Effector memory CD4-positive, alpha-beta T cell (primary cell): ENCODE measurements at places on chromosomes 1 and 21.

GRCh38 chr1:46446646-46447498 lies 42.8 kb upstream of the DMBX1 start:
- peak; percentile 30 for DNase-seq

DNA sequence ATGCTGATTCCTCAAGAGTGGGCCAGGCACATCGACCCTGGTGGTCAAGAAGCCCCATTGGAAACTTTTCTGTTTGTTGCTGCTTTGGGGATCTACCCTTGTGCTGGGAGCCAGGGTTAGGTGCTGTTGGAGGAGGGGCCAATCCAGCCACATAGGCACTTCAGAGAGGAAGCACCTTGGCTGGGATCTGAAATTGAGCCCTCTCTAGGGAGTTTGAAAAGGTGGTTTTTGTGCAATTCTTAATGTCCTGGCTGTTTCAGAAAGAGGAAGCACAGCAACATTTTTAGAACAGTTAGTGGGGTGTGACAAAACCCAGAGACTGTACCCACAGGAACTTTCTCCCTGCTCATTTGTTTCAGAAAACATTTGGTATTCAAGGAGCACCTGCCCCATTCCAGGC lies 17.2 kb upstream of the BEND5 start:
- no peak for DNase-seq

DNA sequence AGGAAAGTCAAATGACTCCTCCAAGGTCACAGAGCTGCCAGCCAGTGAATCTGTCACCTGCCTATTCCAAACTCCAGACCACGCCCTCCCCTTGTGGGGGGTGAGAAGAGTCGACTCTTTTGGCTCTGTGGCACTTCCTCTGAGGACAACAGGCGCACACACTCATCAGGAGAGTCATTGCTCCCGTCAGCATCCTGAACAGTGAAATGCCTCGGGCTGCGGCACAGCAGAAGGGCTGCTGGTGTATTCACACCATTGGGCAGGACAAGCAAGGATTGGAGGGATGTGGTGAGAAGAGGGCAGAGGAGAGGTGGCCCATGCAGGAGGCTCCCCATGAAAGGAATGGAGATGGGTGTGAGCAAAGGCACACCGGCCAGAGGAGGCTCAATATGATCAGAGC lies 239.0 kb downstream of the TOMM20 start:
- no peak for DNase-seq

- no peak for DNase-seq
Observed at GRCh38 chr1:184800876-184801275, 46.2 kb upstream of the EDEM3 start.

- peak; percentile 58 for DNase-seq
Observed at GRCh38 chr1:204446413-204447111, 34.9 kb upstream of the PPP1R15B start.

DNA sequence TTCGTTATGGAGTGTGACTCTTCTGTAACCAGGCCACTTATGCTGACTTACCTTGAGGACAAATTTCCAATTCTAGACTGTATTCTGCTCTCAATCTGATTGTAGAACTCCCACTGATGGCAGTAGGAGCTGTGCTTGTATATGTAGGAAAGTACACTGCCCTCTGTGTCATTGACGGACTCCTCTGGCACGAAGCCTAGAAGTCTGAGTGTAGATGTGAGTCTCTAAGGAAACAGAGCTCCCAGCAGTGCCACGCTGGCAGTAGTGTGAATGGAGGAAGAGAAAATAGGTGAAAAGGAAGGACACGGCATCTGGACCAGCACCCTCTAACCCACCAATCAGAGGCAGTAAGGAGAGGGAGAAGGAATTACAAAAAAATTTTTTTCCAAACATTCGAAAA lies 130.4 kb upstream of the ADGRL2 start:
- no peak for DNase-seq

DNA sequence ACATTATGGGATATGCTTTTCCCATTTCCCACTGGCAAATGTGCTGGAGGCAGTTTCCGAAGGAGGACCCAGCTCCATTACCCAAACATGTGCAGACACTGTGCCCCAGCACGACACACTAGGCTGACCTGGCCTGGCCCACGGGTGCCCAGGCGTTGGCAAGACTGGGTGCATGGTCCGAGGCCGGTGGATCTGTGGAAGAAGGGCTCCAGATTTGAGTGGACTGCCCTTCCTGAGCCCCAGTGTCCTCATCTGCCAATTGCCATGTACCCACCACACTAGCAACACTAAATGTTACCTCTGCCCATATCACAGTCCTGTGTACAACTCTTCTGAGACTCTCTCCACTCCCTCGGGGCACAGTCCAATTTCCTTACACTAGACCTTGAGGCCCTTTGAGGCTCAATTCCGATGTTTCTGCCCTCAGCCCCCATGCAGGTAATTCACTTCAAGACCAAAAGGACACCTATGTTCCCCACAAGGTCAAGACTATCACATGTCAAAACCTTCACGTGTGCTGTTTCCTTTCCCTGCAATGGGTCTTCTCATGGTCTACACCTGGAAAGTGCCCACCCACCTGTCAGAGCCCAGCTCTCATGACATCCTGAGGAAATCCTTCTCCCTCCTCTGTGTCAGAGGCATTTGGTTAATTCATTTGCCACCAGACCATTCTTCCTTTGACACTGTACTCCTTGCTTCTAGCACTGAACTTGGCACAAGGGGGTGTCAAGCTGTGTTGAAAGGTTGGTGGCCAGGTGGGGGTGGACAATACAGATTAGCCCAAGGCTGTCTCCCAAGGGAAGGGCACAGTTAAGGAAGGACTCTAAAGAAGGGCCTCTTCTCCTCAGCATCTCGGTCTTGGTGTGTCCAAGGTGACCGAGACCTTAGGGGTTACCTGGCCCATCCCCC lies 124.9 kb downstream of the DMRTB1 start:
- DNase-seq: no peak

GRCh38 chr1:155187456-155187891 lies 13.8 kb downstream of the TRIM46 start:
- no peak for DNase-seq

- DNase-seq: no peak
Observed at GRCh38 chr1:59198564-59198963, 98.3 kb upstream of the FGGY start.

- DNase-seq: no peak
Observed at GRCh38 chr21:45317398-45318145, 29.9 kb upstream of the POFUT2 start.

DNA sequence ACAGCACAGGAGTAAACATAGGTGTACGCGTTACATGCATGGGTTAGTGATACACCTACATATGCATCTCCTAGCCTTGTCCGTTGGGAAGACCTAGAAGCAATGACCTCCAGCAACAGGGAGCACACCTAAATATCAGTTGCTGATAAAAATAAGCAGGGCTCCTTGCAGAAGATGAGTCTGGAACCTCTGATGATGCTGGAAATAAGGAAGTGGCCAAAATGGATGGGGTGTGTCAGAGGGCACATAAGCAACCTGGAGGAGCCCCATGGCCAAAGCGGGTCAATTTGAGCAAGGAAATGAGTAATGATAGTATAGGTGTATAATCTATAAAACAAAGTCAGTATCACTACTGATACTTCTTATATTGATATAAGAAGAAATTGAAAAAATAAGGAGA lies 13.7 kb downstream of the ADARB1 start:
- no peak for DNase-seq

DNA sequence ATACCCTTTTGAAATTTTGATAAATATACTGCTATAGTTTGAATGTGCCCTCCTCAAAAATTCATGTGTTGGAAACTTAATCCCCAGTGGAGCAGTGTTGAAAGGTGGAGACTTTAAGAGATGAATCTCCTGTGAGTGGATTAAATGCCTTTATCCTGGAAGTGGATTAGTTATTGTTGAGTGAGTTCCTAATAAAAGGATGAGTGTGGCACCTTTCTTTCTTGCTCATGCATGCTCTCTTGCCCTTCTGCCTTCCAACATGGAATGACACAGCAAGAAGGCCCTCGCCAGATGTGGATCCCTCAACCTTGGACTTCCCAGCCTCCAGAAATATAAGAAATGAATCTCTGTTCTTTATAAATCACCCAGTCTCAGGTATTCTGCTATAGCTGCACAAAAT lies 51.8 kb downstream of the CD160 start:
- no peak for DNase-seq

GRCh38 chr1:217857061-217857460 lies 225.9 kb downstream of the SPATA17 start:
- no peak for DNase-seq

DNA sequence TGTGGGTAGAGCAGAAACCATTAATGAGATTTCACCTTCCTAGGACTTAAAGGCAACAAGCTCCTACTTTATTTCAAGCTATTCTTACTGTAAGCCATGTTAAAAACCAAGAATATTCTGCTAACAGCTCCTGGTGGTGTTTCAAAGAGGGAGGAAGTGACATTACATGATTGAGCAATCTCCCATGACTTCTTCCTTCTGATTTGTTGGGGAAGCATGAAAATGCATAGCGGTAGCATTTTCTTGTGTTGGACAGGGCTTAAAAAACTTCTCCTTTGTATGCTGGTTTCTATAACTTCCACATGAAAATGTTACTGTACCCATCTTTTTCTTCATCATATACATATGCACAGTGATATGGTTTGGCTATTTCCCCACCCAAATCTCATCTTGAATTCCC lies 297.0 kb upstream of the SNX7 start:
- DNase-seq: no peak

GRCh38 chr1:26345718-26346117 lies 8.2 kb downstream of the CRYBG2 start:
- no peak for DNase-seq

GRCh38 chr1:59670662-59671061 lies 144.1 kb upstream of the HOOK1 start:
- no peak for DNase-seq

DNA sequence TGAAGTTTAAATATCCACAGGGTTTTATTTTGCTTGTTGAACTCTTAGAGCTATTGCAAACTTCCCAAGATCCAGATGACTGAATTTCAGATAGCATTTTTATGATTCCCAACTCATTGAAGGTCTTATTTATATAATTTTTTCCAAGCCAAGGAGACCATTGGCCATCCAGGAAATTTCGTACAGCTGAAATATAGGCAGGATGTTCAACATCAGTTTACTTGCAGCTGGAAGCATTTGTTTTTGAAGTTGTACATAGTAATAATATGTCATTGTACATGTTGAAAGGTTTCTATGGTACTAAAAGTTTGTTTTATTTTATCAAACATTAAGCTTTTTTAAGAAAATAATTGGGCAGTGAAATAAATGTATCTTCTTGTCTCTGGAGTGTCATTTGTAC lies 32.8 kb upstream of the DDR2 start:
- no peak for DNase-seq

GRCh38 chr1:212267017-212267416 lies 18.2 kb upstream of the PPP2R5A start:
- no peak for DNase-seq

GRCh38 chr1:51693419-51694155 lies 76.7 kb downstream of the OSBPL9 start:
- no peak for DNase-seq

GRCh38 chr1:52727114-52727586 lies 897 bp downstream of the ZYG11B start:
- no peak for DNase-seq

GRCh38 chr1:30384286-30385245 lies 338.8 kb downstream of the MATN1 start:
- DNase-seq: no peak

- DNase-seq: no peak
Observed at GRCh38 chr1:59833022-59833421, 18.3 kb downstream of the HOOK1 start.

- DNase-seq: no peak
Observed at GRCh38 chr1:13536571-13536970, 22.8 kb upstream of the LRRC38 start.

DNA sequence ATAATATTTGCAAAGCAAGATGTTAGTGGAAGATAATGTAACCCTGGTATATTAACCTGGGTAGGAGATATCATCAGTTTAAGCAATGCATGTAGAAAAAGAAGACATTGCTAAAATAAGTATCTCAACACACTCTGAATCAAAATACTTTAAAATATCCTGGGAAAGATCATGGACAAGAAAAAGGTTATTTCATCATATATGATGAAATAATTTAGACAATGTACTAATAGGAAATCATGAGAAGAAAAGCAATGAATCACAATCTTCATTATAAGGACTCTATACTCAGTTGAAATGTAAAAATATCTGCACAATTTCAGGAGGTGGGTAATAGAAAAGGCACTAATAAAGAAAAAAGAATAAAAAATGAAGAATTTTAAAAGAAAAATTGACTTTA lies 158.8 kb downstream of the KCNT2 start:
- DNase-seq: no peak

DNA sequence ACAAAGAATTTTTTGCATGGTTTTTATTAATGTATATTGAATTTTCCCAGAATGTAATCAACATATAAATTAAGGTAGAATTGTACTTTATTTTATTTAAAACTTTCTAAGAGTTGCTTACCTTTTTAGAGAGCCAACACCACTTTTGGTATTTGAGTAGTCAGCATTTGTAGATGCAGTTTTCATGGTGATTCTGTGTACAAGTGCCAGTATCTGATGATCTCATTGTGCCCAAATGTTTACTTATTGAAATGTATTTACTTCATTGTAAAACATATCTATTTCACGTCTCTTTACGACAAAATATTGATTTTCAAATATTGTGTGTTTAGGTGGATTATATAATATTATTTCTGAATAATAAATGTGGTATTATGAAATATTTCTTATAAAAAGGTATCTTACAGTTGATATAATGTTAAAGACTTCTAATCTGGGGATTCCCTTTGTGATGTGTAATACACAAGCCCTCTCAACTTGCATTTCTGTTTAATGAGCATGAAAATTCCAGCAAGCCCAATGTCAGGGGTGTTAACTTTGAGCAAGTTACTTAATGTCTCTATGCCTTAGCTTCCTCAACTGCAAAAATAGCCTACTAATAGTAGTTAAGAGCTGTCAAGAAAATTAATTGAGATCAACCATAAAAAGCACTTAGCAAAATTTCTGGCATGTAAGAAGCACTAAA lies 141.8 kb upstream of the ZNF648 start:
- DNase-seq: no peak

DNA sequence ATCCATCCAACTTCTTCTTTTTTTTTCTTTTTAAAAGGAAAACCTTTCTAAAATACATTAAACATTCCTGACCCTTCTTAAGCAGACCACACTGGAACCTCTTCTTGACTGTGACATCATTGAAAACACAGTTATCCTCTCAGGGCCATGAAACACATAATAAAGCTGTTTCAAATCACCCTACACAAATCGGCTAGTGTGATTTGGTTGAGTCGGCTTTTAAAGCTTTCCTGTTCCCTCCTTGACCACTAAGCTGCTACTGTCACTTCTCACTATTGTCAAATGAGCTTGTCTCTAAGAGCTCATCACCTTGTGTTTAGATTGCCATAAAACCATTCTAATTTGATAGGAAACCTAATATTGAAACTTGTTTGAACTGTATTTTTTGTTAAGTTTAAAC lies 5.9 kb downstream of the USP24 start:
- DNase-seq: no peak
